ENCODE measurements at places on chromosomes 3 and 15.

GRCh38 chr3:99823723-99824711 lies 6.4 kb downstream of the CMSS1 start:
- no peak for DNase-seq
- no peak overlapping the region for H3K27ac ChIP-seq
- no peaks in the 10 kb centered on the region for H3K4me1 ChIP-seq
- H3K4me3 ChIP-seq, result no peak overlapping the region

GRCh38 chr3:175728566-175728965 lies 869.4 kb downstream of the NAALADL2 start:
- H3K4me3 ChIP-seq, result no peak overlapping the region
- no peaks in the 10 kb centered on the region for H3K4me1 ChIP-seq
- no peak overlapping the region for H3K27ac ChIP-seq
- H3K27me3 ChIP-seq, result no peaks in the 10 kb centered on the region

- DNase-seq, result no peak
- H3K4me1 ChIP-seq, result peaks cover 4% of the 10 kb centered on the region
- no peak overlapping the region for H3K4me3 ChIP-seq
- H3K27me3 ChIP-seq, result no peaks in the 10 kb centered on the region
- no peaks in the 10 kb centered on the region for H3K36me3 ChIP-seq
These were observed 888.3 kb upstream of the NR2F2 start for GRCh38 chr15:95442107-95442719.

- no peak for DNase-seq
- H3K4me1 ChIP-seq, result peaks cover 31% of the 10 kb centered on the region
- no peak overlapping the region for H3K4me3 ChIP-seq
- peaks cover 4% of the 10 kb centered on the region for H3K36me3 ChIP-seq
- peak overlapping the region; percentile 27 for H3K27ac ChIP-seq
These were observed 61.9 kb downstream of the TM4SF4 start for GRCh38 chr3:149536429-149536828.

DNA sequence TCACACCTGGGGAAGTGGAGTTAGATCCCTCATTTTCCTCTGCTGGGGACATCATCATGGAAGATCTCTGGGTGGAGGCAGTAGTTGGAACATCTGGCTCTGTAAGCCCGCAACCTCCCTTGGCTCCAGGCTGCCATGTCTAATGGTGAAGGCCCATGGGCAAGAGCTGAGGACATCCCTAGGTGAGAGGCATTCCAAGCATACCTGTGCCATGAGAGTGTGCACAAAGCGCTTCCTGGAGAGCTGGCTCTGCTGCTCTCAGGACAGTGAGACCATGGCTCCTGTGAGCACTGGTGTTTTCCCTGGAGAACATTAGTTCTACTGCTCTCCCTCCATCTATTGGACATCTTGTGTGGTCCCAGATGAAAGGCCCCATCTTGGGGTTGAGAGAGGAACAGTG lies 7.7 kb downstream of the MAPKAPK3 start:
- no peaks in the 10 kb centered on the region for H3K36me3 ChIP-seq
- H3K4me3 ChIP-seq, result no peak overlapping the region
- H3K27ac ChIP-seq, result no peak overlapping the region
- H3K27me3 ChIP-seq, result no peaks in the 10 kb centered on the region
- H3K4me1 ChIP-seq, result peaks cover 6% of the 10 kb centered on the region

- no peak overlapping the region for H3K27ac ChIP-seq
- no peaks in the 10 kb centered on the region for H3K4me1 ChIP-seq
- H3K27me3 ChIP-seq, result no peaks in the 10 kb centered on the region
- DNase-seq, result no peak
These were observed 154.4 kb downstream of the KCNAB1 start for GRCh38 chr3:156274791-156275190.

GRCh38 chr3:108862865-108863798 lies 40.5 kb downstream of the TRAT1 start:
- peak overlapping the region; percentile 46 for H3K27ac ChIP-seq
- no peak overlapping the region for H3K4me3 ChIP-seq
- H3K36me3 ChIP-seq, result no peaks in the 10 kb centered on the region
- DNase-seq, result peak; percentile 92
- no peaks in the 10 kb centered on the region for H3K27me3 ChIP-seq
- peaks cover 6% of the 10 kb centered on the region for H3K4me1 ChIP-seq

GRCh38 chr3:107892955-107893624 lies 197.7 kb downstream of the CD47 start:
- H3K4me3 ChIP-seq, result no peak overlapping the region
- no peaks in the 10 kb centered on the region for H3K36me3 ChIP-seq

DNA sequence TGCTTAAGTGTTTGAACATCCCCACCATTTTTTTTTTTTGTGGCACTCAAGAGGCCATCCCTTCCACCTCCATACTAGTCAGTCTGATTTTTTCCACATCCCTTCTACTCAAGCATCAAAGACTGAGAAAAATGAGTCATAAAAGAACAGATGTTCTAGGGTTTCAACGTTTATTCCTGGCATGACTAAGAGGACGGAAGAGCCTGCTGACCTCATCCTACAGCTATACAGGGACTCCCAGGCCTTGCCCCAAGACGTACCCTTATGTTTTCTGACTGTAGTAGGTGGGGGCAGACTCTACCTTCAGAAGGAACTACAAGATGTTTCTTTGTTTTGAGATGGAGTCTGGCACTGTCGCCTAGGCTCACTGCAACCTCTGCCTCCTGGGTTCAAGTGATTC lies 3.3 kb upstream of the ITPKA start:
- peak overlapping the region; percentile 64 for H3K27ac ChIP-seq
- peaks cover 9% of the 10 kb centered on the region for H3K27me3 ChIP-seq
- H3K4me3 ChIP-seq, result no peak overlapping the region

DNA sequence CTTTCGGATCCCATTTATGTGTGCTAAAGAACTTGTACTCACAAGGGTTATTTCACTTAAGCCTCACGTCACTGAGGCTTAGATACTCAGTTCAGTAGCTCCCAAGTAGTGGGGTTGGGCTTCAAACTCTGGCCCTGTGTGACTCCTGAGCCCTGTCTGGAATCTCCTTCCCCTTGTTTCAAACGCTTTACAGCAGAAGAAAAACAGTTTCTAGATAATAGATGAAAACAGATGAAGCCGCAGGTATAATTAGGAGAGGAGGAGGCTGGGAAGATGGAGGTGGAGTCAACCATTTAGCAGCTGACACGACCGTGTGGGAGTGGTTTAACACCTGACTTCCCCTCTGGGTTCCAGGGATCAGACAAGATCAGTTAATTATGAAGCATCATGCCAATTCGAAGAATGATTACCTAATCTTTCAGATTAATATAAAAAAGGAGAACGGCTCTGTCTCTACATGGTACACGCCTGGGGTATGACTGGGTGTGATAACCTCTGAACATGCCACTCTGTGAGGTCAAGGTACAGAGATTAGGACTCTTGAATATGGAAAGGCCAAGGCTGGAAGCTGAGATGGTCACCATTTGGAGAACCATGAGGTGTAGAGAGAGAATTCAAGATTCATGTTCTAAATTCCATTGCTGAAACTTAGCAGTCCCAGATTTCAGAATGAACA lies 31.1 kb downstream of the TPM1 start:
- no peak for DNase-seq
- no peak overlapping the region for H3K4me3 ChIP-seq
- peaks cover 25% of the 10 kb centered on the region for H3K36me3 ChIP-seq
- peaks cover 13% of the 10 kb centered on the region for H3K4me1 ChIP-seq
- no peak overlapping the region for H3K27ac ChIP-seq
- no peaks in the 10 kb centered on the region for H3K27me3 ChIP-seq

Data from IMR-90 (cell line).